Mesenchymal stem cell (in vitro differentiated cells and primary cell): ENCODE measurements at places on chromosomes 3 and 15.

- no peaks in the 10 kb centered on the region for H3K36me3 ChIP-seq
- no peaks in the 10 kb centered on the region for H3K27me3 ChIP-seq
- H3K27ac ChIP-seq = no peak overlapping the region
- DNase-seq = no peak
- no peaks in the 10 kb centered on the region for H3K4me1 ChIP-seq
Observed at GRCh38 chr3:145259166-145259880, 901.7 kb downstream of the PLOD2 start.

- DNase-seq = no peak
- no peaks in the 10 kb centered on the region for H3K36me3 ChIP-seq
- no peak overlapping the region for H3K4me3 ChIP-seq
- peaks cover 11% of the 10 kb centered on the region for H3K4me1 ChIP-seq
- no peak overlapping the region for H3K27ac ChIP-seq
- H3K27me3 ChIP-seq = no peaks in the 10 kb centered on the region
Observed at GRCh38 chr3:52019352-52020080, 23.8 kb upstream of the RPL29 start.

- H3K27me3 ChIP-seq = no peaks in the 10 kb centered on the region
- peak; percentile 96 for DNase-seq
- H3K36me3 ChIP-seq = no peaks in the 10 kb centered on the region
- peak overlapping the region; percentile 91 for H3K27ac ChIP-seq
- no peak overlapping the region for H3K4me3 ChIP-seq
Observed at GRCh38 chr15:85312486-85312885, 67.9 kb upstream of the AKAP13 start.

DNA sequence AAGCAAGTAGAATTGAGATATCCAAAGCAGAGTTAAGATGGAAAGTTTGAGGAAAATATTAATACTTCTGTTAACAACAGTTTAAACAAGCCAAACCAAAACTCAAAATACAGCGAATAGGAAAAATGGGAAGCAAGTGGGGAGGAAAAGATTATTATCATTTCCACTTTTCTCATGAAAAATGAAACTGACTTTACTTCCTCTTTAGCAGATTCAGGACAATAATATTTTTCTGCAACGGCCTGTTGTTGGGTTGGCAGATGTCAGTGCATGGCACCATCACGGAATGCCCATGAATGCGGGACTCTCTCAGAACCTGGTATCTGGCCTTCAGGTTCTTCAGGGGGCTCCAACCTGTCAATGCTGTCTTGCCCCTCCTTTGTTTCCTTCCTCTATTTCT, 11.1 kb downstream of the ANKUB1 start:
- no peak for DNase-seq
- H3K36me3 ChIP-seq = no peaks in the 10 kb centered on the region
- no peak overlapping the region for H3K4me3 ChIP-seq
- peaks cover 3% of the 10 kb centered on the region for H3K4me1 ChIP-seq
- no peak overlapping the region for H3K27ac ChIP-seq
- no peaks in the 10 kb centered on the region for H3K27me3 ChIP-seq

GRCh38 chr15:58469432-58470353, 37.9 kb downstream of the LIPC start:
- no peaks in the 10 kb centered on the region for H3K27me3 ChIP-seq
- H3K27ac ChIP-seq = peak overlapping the region; percentile 94
- peaks cover 24% of the 10 kb centered on the region for H3K4me1 ChIP-seq
- no peak overlapping the region for H3K4me3 ChIP-seq
